Choroid plexus epithelial cell (primary cell): ENCODE measurements at places on chromosomes 13 and 19.

DNA sequence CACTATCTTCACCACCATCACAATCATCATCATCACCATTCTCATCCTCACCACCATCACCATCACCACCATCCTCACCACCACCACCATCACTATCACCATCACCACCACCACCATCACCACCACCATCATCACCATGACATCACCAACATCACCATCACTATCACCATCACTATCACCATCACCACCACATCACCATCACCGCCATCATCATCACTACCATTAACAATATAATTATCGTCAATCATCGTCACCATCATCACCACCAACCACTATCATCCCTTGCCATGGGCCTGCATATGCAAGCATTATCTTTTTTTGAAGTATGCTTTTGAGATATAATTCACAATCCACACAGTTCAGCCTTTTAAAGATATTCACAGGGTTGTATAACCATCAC is 7.6 kb upstream of the PPP6R1 start:
- DNase-seq, result no peak

GRCh38 chr13:98652276-98652675 is 75.4 kb upstream of the STK24 start:
- no peak for DNase-seq

- DNase-seq, result no peak
Observed at GRCh38 chr13:101714195-101714594, 261.7 kb downstream of the ITGBL1 start.

DNA sequence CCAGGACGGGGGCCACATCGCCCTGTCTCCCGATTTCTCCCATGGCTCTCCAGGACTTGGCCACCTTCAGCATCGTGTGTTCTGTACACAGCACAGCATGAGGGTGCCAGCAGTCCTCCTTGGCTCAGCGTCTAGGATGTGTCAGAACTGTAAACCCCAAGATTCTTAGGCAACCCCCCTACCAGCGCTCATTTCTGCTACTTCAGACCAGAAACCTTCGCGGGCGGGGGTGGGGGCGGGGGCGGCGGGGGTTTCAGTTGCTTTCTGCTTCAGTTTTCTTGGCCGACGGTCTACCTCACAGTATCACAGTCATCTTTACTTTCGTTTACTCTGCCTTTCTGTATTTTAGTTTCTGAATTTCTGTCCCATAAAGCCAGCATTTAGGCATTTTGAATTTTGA is 82.4 kb downstream of the GGACT start:
- DNase-seq, result no peak

DNA sequence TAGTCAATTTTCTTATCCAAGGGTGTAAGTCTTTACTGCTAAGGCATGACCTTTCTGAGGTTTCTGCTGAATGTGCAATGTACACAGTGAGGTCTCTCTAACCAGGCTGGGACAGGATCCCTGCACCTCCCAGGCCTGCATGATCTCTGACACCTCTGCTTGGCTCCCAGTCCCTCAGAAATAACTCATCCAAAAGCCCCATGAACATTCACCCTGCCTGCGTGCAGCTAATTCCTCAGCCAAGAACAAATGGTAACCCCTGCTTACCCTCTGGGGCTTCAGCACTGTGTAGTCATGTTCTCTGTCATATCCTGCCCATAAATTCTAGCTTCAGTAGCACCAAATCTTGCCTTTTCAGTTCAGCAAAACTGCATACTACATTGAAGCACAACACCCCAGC is 1146.3 kb upstream of the MIR17HG start:
- DNase-seq, result peak; percentile 75

DNA sequence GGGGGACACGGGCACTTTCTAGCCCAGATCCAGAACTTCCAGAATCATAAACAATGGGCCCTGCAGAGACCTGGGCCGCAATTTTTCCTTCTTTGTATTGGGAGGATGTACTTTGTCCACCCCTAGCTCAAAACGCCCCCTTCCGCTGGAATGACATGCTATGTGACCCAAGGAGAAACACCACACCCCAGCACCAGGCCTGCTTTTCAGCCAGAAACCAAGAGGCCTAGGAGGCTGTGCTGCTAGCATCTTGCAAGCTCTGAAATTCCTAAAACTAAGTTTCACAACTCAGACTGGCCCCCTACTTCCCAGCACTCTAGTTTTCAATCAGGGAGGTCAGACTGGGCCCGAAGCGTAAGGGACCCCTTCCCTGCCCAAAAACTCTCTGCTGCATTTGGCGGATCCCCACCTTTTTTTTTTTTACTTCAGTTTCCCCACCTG is 538 bp downstream of the LSM4 start:
- peak; percentile 67 for DNase-seq

- DNase-seq, result peak; percentile 64
Observed at GRCh38 chr13:50236898-50237318, 221.7 kb downstream of the KCNRG start.

GRCh38 chr13:43567608-43568007 is 219.2 kb downstream of the ENOX1 start:
- DNase-seq, result peak; percentile 69

GRCh38 chr13:90884066-90884465 is 463.4 kb upstream of the MIR17HG start:
- no peak for DNase-seq

- no peak for DNase-seq
Observed at GRCh38 chr13:25827831-25828465, 223.9 kb downstream of the SHISA2 start.

DNA sequence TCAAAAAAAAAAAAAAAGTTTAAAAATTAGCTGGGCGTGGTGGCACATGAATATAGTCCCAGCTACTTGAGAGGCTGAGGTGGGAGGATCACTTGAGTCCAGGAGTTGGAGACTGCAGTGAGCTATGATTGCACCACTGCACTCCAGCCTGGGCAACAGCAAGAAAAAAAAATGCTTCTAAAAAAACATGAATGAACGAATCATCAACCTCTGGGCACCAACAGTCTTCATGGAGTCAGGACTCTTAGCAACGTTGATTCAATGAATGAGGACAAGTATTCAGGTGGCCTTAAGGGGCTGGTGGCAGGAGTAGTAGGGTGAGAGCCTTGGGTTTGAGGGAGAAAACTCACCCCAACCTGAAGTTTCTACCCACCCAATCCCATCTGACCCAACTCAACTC is 20.6 kb upstream of the OLFM2 start:
- no peak for DNase-seq

DNA sequence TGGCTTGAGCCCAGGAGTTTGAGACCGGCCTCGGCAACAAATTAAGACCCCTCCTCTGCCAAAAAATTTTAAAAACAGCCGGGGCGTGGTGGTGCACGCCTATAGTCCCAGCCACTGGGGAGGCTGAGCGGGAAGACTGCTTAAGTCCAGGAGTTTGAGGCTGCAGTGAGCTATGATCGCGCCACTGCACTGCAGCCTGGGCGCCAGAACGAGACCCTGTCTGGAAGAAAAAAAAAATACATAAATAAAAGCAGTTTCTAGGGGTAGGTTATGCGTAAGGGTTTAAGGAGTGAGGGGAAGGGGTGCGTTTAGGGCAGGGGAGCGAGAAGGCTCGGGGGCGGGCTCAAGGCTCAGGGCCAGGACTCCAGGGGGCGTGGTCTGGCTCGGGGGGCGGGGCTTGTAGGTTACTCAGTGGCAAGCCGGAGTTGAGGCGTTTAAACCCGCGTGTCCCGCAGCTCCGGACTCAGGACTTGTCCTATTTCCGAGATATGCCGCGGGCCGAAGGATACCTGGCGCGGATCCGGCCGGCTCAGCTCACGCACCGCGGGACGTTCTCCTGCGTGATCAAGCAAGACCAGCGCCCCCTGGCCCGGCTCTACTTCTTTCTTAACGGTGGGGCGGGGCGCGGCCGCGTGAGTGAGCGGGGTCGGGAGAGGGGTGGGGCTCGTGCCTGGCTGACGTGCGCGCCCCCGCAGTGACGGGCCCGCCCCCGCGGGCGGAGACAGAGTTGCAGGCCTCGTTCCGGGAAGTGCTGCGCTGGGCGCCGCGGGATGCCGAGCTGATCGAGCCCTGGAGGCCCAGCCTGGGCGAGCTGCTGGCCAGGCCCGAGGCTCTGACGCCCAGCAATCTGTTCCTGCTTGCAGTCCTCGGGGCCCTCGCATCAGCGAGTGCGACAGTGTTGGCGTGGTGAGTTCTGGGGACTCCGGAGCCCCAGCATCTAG is 10.7 kb downstream of the SPACA6 start:
- peak; percentile 98 for DNase-seq

GRCh38 chr13:50425772-50426171 is 410.5 kb downstream of the KCNRG start:
- DNase-seq, result no peak

DNA sequence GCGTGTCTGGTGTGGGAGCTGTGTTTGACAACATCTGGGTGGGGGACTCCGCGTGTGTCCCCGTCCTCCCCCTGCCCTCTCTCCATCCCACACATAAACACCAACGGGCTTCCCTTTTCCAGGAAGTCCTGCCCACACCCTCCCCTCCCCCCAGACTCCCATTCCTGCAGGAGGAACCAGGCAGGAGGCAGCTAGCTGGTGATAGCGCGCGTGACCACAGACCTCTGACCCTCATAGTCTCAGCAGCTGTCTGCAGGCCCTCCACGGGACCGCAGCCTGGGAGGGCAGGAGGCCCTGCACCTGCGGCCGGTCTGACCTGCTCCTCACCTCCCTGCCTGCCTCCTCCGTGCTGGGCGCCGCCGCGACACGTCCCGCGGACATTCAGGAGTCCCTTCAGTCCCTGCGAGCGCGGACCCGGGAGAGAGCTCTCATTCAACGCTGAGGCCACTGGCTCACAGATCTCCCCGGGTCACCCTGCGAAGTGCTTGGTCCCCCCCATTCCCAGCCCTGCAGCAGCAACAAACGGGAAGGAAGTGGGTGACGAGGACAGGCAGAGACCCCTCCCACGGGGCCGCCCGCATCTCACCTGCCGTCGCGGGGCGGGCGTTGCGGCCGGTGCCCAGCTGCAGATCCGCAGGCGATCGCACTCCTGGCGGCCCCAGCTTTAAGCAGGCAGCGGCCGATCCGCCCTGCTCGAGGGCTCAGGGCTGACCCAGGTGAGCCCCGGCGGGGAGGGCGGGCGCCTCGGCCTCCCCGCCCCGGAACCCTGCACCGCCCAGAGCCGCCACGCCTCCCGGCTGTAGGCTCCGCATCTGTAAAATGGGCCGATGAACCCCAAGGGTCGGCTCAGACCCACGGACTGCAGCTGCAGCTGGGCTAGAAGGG is 1.1 kb upstream of the ACP5 start:
- DNase-seq, result peak; percentile 17

DNA sequence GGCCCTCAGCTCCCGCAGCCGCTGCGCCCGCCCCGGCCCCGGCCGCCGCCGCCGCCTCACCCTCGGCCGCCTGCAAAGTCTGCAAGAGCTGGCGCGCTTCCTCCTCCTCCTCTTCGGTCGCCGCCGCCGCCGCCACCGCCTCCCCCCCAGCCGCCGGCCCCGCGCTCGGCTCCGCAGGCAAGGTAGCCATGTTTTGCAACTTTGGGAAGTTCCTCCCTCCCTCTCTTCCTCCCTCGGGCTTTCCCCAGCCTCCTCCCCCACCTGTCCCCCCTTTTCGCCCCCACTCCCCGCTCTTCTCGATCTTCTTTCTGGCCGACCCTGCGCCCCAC is 433 bp downstream of the SIX5 start:
- DNase-seq, result peak; percentile 52

DNA sequence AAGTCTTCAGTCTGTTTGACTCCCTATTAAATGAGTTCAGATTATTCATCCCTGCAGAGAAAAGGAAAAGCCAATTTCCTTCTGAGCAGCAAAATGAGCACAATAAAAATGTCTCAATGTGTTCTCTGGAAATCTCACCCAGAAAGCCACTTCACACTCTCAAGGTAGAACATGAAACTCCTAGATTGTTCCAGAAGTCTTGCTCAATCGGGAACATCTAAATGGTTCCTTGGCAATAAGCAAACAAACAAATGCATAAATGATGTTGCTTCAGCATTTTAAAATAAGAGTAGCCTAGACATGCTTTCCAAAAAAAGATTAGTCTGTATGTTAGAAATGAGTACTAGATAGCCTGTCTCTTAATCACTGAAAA is 59.7 kb upstream of the TNFRSF19 start:
- DNase-seq, result peak; percentile 66

- DNase-seq, result no peak
Observed at GRCh38 chr13:74103970-74104555, 30.1 kb downstream of the KLF12 start.

DNA sequence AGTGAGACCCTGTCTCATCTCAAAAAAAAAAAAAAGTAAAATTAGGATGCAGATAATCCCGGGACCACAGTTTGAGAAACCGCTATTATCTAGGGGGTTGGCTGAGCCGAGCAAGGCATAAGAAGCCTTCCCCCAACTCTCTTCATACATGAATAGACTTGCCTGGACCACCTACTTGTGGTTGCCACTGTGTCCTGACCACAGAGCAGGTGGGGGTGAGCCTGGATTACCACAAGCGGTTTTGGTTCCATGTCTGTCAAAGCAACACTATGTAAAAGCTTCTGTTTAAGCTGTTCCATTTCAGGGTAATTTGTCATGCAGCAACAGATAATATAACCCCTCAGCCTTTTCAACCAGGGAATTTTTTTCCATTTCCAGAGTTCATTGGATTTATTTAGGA is 3.3 kb upstream of the NAPA start:
- DNase-seq, result peak; percentile 21

- peak; percentile 65 for DNase-seq
Observed at GRCh38 chr13:36282821-36283432, 14.7 kb downstream of the CCDC169 start.

DNA sequence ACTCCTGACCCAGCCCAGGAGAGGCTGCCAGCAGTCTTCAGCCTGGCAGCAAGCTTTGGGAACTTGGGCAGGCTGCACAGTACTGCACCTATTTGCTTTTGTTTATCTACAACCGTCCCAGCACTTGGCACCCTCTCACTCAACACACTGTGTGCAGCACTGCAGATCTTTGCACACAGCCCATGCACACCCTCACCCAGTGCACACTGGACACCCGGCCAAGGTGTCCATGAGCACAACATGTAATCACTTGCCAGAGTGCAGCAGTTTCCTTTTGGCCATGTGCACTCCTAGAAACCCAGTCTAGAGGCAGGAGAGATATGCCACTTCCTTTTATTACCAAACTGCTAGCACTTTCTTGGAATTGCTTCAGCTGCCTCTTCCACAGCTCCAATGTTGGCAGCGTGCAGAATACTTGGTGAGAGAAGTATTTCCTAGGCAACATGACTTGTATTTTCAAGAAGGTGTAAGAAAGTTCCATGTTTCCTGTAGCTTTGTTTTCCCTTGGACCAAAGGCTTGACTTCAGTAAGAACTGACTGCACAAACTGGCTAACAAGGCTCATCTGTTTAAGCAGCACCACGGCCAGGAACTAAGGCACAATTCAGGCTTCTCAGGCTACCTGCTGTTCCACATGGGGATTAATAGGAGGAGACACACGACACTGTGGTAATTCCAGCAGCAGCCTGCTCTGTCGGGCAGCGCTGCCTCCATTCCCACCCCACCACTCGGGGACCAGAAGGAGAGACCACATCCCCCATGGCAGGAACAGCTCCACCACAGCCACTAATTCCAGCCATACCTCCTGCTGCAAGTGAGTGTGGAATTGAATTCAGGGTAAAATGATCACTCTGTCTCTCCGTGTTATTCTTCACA is 15.3 kb downstream of the ATP7B start:
- DNase-seq, result no peak

GRCh38 chr13:49110122-49110912 is 109.8 kb upstream of the MLNR start:
- peak; percentile 94 for DNase-seq
